T-helper 22 cell (primary cell): ENCODE measurements at places on chromosomes 12 and 14.

GRCh38 chr12:89999699-90000505, 291.3 kb upstream of the ATP2B1 start:
- DNase-seq: no peak

GRCh38 chr14:103692159-103692558, 23.1 kb downstream of the XRCC3 start:
- no peak for DNase-seq

GRCh38 chr14:99792210-99792535, 1.0 kb upstream of the EML1 start:
- no peak for DNase-seq

- no peak for DNase-seq
Measured at GRCh38 chr12:51779876-51780275, 68.6 kb downstream of the FIGNL2 start.

- DNase-seq: no peak
Measured at GRCh38 chr12:53616950-53617349, 9.2 kb downstream of the ATF7 start.

DNA sequence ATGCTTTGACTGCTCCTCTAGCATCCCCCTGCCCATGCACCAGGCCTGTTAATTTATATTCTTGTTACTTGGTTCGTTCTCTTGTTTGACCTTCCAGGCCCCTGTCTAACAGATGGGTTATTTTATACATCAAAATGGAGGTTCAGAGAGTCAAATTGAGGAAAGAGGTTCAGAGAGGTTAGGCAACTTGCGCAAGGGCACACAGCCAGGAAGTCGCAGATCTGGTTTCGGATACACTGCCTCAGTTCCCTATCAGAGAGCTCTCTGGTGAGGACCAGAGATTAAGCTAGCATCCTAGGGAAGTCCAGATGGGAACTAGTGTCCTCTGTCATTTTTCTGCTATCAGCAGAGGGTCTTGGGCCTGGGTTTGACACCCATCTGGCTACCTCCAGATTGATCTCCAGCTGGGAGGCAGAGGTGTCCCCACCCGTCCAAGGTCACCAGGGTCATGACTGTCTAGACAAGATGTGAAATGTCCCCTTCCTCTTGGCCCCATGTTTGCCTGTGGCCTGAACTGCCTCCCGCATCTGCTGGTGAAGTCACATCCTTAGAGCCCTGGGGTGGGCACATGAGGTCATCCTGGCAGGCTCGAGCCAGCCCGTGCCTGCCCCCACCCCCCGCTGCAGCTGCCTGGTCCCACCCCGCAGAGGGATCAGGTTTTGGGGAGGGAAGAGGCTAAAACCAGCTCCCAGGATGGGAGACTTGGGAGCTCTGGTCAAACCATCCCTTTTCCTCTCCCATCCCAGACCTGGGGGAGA, 84.3 kb upstream of the NCOR2 start:
- DNase-seq: no peak

DNA sequence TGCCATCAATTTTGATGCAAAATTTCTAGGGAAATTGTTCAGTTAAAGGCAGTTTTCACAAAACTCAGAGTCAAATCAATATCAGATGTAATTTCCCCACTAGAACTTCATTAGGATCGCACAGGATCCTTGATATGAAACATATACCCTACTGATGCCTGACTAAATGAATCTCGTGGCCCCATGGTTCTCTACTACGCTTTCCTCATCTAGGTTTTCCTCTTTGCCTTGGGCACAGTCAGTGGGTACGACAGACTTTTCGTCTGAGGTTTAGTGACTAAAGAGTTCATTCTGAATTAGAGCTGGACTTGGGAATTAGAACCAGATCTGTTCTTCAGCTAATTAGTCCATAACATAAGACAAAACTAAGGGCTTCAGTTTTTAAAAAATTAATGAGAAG, 42.5 kb upstream of the GNPNAT1 start:
- DNase-seq: no peak

- DNase-seq: no peak
Measured at GRCh38 chr12:106814714-106815113, 40.2 kb downstream of the RIC8B start.

DNA sequence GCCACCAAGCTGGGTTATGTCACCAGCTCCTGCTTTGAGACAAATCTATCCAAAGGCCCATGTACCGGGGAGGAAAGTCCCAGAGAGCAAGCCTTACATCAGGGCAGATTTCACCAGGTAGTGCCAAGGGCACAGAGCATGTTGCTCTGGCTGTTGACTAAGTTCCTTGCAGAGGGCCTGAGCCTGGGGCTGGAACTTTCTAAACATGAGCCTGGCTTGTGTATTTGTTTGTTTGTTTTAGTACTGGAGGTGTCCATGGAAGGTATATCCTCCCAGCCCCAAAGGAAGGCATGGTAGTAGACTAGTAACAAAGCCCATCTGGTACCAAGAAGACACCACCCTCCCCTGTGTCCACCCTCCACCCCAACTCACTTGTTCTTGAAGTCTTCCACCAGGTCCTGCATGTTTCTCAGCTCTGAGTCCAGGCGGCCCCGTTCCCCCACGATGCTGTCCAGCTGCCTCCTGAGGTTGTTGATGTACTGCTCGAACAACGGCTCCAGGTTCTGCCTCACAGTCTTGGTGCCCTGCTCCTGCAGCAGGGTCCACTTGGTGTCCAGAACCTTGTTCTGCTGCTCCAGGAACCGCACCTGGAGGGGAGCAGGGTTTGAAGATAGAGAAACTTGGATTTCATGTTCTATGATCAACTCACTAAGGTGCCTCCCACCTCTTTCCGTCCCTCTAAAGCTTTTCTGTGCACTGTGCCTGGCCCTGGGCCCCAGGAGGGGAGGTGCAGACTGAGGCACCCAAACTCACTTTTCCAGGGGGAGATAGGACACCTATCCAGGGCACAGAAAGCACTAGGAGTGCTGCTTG, 1.4 kb downstream of the KRT5 start:
- DNase-seq: no peak

- DNase-seq: no peak
Measured at GRCh38 chr12:51005030-51005429, 21.2 kb downstream of the SLC11A2 start.
